ENCODE measurements at places on chromosomes 6 and 20. TPM values are rescaled to one million over a fixed set of nuclear protein-coding genes. Genes with fewer than 3 reads are reported as not detected.

SIRPB2 gene
- total RNA-seq, result 6.2 TPM

GRCh38 chr20:8647961-8648441, 420.9 kb upstream of the PLCB4 start:
- DNase-seq, result no peak

CDH4 gene
- total RNA-seq, result 0.61 TPM

DNA sequence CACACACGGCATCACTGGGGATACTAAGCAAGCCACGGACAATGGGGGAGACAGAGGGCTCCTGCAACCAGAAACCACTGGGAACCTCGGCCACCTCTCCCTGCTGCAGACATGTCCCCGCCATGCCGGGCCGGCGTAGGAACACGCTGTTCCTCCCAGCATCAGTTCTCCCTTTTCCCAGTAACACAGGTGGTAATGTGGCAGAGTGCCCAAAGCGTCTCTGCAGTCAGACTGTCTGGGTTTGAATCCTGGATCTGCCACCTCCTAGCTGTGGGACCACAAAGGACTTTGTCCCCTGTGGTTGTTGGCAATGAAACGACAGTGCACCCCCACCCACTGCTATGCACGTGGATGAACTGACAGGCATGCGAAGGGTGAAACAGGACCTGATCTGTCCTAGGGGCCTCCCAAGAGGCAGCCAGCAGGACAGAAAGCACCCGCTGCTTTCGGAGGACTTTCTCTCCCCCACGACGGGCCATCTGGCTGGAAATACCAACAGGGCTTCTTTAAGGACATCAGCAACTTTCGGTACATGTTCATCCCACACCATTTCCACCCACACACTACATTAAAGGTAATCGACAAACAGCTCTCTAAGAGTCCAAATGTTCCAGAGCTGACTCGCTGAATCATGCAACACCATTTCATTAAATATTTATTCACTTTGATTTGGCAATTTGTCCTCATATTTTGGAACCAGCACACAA, 74.1 kb downstream of the SULF2 start:
- DNase-seq, result no peak

B4GALT5 gene
- 48.6 TPM for total RNA-seq

GRCh38 chr6:155530219-155530834, 74.7 kb upstream of the NOX3 start:
- DNase-seq, result peak; percentile 12

DNA sequence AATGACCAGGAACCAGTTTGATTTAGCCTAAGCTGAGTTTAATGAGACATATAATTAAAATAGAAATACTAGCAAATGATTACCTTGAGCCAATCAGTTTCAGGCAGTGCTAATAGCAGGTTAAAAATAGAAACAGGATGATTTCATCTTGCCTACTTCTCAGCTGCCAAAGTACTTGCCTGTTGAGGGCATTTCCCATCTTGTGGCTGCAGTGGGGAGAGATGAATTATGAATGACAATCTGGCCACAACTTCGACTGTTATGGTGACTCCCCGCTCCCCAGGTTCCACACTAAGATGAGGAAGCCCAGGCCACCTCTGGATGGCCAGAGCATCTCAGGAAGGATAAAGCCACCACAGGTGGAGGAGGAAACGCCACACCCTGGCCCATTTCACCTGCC, 31.3 kb downstream of the MBOAT1 start:
- DNase-seq, result no peak

GRCh38 chr6:29886701-29887100, 55.6 kb upstream of the HLA-A start:
- no peak for DNase-seq

- DNase-seq, result no peak
Measured at GRCh38 chr6:147054871-147055270, 149.3 kb upstream of the STXBP5 start.

DNA sequence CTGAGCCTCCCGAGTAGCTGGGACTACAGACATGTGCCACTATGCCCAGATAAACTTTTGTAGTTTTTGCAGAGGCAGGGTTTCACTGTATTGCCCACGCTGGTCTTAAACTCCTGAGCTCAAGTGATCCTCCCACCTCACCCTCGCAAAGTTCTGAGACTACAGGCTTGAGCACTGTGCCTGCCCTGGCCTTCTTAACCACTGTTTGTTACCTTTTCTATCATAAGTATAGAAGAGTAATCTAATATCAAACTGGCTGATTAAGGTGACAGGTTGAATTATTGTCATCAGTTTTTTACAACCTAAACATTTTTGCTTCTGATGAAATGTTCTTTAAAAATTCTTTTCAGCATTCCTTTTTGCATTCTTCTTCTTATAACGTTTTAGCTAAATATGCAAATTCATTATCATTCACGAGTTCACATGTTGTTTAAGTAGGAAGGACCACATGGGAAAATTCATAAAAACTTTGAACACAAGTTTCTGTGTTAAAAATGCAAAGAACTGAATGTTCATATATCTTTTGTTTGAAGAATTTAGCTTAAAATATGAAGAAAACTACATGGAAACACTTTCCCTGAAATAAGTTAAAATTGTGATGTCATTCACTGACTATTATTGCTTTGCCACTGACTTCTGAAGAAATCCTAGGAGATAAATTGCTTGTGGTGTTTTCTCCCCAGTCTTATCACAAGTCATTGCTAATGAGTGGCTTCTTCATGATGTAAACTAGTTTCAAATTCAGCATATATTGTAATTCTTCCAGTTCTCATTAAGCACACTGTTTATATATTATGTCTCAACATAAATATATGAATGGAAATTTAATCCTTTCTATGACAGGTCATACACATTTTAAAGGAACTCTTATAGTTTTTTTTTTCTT, 106.7 kb downstream of the ADGRB3 start:
- no peak for DNase-seq

- DNase-seq, result peak; percentile 83
Measured at GRCh38 chr6:125584468-125584939, 164.9 kb upstream of the HEY2 start.

GNMT gene
- not detected for total RNA-seq

GRCh38 chr6:107418118-107418517, 41.2 kb downstream of the PDSS2 start:
- no peak for DNase-seq

DNA sequence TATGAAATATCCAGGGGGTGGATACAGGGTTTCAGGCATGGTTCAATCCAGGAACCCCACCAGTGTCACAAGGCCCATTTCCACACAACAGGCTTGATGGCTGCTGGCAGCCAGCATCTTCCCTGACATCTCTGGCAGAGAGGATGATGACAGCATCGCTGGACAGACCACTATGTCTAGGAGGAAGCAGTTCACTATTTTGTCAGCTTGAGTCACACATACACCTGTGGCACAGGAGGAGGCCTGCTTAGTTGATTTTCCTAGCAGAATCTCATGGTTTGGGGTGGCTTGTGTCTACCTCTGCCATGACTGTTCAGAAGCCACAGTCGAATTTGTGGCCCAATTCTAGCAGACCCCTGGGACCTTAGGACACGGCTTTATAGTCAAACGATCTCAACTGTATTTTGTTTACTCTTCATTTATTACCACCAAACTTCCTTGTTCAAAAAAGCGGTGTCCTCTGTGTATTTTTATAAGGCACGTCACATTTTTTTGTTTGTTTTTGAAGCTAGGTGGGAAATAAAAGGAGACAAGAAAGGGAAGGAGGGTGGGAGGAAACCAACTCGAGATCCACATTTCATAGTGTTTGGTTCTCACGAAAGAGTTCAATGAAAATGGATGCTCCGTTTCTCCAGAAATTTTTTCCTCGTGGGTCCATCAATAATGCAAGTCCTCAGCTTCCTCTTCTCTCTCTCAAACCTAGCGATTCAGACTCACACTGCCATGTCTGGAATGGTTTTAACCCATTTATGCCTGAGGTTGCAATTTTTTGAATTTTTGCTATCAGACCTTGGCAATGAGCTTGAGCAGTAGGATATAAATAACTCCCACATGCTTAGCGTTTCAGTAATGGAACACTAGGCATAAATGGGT, 94.4 kb downstream of the TOX2 start:
- no peak for DNase-seq

GRCh38 chr20:1062334-1063010, 55.9 kb upstream of the PSMF1 start:
- DNase-seq, result no peak

DNA sequence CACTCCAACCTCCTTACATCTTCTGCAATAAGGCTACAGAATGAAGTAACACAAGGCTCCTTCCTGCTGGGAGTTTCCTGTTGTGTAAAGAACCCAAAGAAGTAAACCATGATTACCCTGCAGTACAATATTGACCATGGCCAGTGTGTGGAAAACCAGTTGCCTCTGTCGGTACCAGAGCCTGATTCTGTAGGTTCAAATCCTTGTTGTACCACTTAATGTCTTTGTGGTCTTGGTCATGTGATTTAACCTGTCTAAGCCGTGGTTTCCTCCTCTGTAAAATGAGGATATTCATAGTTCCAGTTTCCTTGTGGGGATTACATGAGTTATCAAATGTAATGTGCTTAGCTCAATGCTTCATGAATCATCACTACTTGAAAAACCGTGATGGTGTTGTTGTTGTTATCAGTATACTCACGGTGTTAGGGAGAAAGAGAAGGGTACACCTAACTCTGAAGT, 60.3 kb upstream of the PRELID3B start:
- no peak for DNase-seq

- DNase-seq, result no peak
Measured at GRCh38 chr20:58918621-58919020, 62.4 kb upstream of the NELFCD start.

DNA sequence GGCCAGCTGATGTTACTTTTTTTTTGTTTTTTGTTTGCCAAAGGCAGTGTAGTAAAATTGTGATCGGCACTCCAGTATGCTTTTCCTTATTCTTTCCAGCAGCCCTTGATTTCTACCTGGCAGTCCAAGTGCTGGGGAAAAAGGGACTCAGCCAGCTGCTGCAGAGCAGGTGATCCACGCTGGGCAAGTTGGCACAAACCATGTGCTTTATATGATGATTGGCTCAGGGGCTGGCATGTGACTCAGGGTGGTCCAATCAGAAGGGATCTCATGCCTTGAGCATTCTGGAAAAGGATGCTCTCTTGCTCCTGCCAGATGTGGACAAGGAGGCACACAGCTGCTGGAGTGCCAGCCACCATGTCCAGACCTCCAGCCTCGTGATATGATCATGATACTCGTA, 54.5 kb downstream of the SULF2 start:
- DNase-seq, result no peak

ID4 gene
- 0.66 TPM for total RNA-seq

DNA sequence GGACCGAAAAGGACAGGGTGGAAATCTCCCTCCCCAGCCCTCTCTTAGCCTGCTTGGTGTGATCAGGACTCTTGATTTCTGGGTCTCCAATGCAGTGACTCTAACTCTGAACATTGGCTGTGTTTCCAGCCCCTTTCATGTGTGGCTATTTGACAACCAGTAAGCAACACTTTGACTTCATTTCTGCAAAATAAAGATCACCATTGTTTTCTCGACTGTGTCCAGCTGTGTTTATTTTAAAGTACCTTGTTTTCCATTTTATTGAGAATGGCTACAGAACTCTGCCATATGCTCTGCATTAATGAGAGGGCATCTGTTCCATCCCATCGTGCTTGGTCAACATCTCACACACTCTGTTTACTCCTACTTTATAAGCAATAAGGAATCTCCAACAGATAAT, 60.9 kb upstream of the TAGAP start:
- DNase-seq, result no peak

DNA sequence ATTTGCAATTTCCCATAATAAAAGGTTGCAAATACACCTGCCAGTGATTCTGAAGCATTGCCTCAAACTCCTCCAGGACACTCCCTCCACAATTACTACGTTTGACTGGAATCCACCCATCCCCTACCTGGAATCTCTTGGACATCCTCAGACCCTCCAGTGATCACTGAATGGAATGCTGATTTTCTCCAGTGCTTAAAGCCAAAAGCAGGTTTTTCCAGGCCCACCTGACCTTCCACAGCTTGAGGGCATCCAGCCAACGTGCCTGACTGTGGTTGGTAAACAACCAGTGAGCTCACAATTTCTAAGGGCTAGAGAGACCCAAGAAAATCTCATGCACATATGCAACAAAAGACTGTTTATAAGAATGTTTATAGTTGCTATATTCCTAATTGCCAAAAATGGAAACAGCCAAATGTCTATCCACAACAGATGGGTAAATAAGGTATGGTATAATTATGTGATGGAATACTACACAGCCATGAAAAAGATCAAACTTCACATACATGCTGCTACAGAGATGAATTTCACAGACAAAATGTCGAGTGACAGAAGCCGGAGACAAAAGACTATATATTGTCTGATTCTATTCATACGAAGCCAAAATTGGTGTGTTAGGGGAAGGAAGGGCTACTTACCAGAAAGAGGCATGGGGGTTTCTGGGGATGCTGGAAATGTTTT, 147.1 kb upstream of the RREB1 start:
- DNase-seq, result no peak

DNA sequence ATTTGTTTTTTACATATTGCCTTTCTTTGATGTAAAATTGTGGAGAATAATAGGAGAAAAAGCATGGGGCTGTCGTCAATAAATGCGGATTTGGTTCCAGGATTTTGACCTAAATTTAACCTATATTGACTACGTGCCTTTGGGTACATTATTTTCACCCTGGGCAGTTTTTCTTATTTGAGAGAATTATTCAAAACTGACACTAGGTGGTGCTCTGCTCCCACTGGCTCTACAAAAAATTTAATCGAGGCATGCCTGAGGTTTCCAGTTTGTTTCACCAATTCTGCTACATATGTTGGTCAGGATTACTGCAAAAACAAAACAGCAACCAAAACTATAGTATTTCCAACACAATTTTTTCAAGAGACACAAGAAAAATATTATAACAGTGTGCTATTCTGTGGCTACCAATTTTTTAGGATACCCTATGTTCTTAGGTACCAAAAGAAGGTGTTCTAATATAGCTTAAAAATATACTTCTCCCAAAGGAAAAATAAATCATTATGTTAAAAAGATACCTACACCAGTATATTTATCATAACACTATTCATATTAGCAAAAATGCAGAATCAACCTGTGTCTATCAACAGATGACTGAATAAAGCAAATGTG, 48.6 kb upstream of the FABP7 start:
- no peak for DNase-seq

Measured in gastrocnemius medialis (tissue), 4 donors.